ENCODE measurements at places on chromosomes 5 and 9.

GRCh38 chr5:138033907-138034306 is 1.0 kb upstream of the FAM13B start:
- peak; percentile 72 for DNase-seq

GRCh38 chr5:118042076-118042475 is 946.3 kb downstream of the DTWD2 start:
- no peak for DNase-seq

- DNase-seq, result no peak
Measured at GRCh38 chr5:143738417-143739401, 73.3 kb upstream of the HMHB1 start.

DNA sequence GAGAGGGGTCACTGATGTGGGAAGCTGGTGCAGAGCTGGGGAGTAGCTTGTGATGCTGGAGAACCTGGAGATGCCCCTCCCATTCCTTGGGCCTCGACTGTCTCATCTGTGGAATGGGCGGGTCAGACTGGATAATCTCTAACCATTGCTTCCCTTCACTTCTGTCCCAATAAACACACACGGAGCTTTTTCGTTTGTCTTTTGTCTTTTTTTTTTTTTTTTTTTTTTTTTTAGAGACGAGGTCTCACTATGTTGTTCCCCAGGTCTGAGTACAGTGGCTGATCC is 36.5 kb downstream of the ALG2 start:
- DNase-seq, result no peak

DNA sequence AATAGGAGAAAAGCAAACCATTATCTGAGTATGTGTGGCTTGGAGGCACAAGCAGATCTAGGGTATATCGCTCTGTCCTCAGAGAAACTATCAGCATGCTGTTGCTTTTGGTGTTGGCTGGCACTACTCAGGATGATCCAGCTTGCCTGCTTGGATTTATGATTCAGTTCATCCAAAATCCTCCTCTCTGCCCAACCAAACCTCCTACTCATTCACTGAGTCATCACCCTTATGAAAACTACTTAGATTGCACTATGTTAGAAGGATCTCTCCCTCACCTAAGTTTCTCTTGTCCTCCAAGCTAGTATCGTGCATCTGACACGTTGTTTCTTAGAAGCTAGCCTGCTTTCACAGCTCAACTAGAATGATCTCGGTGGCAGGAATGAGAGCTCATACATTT is 14.2 kb upstream of the ZBED3 start:
- DNase-seq, result peak; percentile 71

- no peak for DNase-seq
Measured at GRCh38 chr5:170740551-170741205, 42.8 kb upstream of the GABRP start.

GRCh38 chr5:34511063-34511462 is 145.1 kb upstream of the RAI14 start:
- no peak for DNase-seq

DNA sequence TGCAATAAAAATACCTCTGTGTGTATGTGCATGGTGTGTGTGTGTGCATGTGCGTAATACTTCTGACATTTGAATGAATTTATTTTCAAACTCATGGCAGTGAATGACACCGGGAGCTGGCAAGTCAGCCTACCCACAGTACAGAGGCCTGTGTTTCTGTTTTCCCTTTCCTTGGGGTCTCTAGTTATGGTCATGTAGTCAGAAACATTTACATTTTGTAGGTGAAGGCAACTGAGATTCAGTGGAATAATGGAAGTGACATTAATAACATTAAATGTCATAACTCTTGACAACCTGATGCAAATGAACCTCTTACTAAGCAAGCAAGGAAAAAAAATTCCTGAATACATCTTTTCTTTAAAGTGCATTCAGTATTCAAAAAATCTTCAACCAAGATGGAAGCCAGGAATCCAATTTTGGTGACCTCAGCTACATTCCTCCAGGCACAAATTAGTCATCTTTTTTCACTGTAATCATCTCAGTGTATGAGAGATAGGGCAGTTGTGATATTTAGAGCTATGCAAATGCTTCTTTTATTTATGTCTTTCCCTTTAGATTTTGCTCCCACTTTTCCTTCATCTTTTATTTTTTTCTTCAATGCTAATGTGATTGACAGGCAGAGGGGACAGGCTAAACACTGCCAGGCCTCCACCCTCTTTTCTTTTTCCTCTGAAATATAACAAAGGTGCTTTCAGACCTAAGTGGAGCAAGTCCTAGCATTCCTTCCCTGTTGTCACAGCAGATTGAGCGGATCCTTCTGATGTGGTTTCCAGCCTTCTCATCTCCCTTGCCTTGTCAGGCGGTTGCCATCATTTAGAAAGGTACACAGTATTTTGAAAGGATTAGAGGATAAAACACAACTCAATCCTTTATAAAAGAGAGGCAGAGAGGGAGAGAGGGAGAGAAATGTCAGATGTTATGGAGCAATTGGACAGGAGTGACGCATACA is 569.8 kb upstream of the ADAMTS16 start:
- no peak for DNase-seq

GRCh38 chr9:14315875-14316601 is 2.1 kb upstream of the NFIB start:
- DNase-seq, result peak; percentile 12

GRCh38 chr5:135157421-135158313 is 123.6 kb upstream of the PITX1 start:
- DNase-seq, result no peak

DNA sequence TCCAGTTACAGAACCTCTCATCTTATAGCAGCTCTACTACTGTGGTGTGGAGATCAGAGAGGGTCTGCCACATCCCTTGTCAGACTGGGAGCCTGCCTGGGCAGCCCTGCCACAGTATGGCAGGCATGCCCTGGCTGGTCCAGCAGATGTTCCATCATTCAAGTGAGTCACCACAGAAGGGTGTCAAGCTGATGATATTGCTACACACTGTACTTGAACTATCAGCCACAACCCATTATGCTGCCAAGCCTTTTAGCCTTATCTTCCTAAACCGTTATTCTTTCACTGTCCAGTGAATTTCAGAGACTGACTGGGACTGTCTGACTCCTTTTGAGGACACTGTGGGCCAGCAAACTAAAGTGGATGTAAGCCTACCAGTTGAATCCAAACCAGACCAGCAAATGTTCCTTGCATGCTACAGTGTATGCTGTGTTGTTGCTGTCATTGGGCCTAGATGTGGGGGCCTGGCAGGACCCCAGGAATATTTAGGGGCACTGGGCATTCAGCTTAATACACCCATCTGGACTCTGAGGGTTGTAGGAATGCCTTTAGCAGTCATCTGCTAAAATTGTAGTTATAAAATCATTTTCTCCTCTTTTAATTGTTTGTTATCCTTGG is 202.6 kb downstream of the NR3C1 start:
- DNase-seq, result peak; percentile 67

DNA sequence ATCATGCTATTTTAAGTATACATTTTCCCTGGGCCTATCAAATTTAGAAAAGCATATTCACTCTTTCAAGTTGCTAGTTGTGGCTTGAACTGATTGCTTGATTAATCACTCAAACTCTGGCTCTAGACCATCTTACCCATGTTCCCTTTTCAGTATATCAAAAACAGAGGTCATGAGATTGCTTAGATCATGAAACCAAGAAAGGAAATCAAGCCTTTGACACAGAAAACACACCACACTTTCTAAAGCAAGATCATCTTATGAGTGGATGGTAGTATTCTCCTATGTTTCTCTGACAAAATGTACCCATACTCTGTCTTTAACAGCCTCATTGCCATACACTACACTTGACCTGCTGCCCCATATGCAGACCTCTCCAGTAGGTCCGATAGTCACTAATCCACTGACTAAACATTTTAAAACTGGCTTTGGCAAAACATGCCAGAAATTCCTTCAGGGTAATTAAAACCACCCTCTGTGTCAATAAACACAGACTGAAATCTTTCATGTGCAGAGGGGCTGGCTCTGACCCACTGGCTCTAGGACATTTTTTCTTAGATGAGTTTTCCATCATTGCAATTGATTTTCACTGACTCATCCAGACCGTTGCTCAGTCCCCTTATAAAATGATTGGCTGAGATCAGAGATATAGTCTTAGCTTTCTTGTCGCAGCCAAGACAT is 18.2 kb downstream of the PPP2R2B start:
- no peak for DNase-seq

DNA sequence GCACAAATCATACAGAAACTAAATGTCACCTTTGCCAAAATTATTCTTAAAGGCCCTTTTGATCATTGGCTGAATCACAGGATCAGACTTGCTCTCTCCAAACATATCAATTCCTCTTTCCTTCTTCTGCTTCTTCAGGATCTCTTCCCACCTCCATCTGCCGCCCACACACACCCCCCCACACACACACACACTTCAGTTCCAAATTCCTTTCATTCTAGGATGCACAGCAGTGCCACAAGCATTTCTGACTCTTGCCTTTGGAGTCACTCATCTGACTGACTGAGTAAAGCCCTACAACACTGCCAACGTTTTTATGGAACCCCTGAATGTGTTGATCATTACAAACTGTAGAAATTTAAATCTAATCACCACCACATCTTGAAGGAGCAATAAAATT is 22.9 kb downstream of the DNAH5 start:
- peak; percentile 47 for DNase-seq

GRCh38 chr5:151238303-151238741 is 14.4 kb upstream of the CCDC69 start:
- DNase-seq, result no peak

DNA sequence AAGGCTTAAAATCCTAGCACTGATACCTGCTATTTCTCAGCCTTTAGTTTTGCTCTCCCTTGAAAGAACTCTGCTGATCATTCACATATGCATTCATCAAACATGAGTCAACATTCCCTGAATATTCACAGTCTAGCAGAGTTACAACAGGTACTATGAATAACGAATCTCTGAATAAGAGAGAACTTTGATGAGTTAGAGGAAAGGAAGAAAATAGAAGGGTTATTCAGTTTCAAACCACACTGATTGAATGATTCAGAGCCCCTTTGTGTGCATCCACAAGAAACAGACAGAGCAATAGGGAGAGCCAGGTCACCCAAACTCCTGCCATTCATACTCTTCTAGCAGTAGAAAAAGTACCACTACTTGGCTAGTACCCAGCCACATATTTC is 36.0 kb downstream of the FOXD1 start:
- peak; percentile 18 for DNase-seq

DNA sequence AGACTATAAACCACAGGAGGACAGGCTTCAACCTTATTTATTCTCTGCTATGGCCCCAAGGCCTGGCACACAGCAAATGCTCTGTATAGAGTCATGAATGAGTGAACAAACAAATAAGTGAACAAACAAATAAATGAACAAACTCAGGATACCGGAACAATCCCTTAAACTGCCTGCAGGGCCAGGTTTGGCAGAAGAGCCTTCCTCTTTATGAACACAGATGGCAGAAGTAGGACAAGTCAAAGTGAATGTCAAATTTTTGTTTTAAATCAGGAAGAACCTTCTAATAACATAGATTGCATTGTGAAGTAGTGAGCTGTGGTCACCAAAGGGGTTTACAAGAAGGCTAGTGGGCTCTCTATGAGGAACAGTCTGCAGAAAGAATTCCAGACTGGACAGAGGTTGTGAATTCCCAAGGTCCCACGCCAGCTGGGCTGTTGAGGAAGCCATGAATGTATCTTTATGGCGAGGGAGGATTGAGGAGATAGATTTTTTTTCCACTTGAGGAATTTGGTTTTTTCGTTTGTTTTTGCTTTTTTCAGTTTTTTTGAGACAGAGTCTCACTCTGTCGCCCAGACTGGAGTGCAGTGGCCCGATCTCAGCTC is 30.3 kb upstream of the STING1 start:
- no peak for DNase-seq

- DNase-seq, result peak; percentile 59
Measured at GRCh38 chr5:37208883-37209797, 40.0 kb downstream of the CPLANE1 start.

- DNase-seq, result no peak
Measured at GRCh38 chr5:179244044-179244443, 101.2 kb downstream of the ADAMTS2 start.

DNA sequence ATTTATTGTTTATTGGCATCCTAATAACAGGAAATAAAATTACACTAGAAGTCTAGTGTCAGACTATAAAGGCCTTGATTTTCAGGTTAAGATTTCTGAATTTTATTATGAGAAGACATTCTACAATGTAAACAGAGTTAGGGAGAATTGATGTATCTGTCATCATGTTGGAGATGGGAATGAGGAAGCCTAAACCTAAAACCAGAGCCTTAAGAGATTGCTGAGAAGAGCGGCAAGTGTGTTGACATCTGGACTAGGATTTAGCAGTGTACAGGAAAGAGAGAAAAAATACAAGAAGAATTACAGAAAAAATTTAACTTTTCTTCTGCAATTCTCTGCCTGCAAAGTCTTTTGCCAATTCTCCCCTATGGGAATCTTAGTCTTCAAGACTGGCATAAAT is 525.5 kb downstream of the NR2F1-AS1 start:
- no peak for DNase-seq

DNA sequence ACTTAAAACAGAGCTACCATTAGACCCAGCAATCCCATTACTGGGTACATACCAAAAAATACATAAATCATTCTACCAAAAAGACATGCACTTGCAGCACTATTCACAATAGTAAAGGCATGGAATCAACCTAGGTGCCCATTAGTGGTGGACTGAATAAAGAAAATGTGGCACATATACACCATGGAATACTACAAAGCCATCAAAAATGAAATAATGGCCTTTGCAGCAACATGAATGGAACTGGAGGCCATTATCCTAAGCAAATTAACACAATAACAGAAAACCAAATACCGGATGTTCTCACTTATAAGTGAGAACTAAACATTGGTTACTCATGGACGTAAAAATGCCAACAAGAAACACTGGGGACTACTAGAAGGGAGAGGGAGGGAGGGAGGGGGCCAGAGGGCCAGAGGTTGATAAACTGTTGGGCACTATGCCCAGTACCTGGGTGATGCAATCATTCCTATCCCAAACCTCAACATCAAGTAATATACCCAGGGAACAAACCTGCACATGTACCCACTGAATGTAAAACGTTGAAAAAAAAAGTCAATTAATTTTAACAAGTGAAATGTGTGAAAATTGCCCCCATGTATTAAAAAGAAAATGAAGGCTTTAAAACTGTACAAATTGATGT is 24.5 kb upstream of the GPR150 start:
- no peak for DNase-seq

Measured in AG20443 (cell line).